D721Med (cell line): ENCODE measurements at places on chromosomes 2 and 18.

DNA sequence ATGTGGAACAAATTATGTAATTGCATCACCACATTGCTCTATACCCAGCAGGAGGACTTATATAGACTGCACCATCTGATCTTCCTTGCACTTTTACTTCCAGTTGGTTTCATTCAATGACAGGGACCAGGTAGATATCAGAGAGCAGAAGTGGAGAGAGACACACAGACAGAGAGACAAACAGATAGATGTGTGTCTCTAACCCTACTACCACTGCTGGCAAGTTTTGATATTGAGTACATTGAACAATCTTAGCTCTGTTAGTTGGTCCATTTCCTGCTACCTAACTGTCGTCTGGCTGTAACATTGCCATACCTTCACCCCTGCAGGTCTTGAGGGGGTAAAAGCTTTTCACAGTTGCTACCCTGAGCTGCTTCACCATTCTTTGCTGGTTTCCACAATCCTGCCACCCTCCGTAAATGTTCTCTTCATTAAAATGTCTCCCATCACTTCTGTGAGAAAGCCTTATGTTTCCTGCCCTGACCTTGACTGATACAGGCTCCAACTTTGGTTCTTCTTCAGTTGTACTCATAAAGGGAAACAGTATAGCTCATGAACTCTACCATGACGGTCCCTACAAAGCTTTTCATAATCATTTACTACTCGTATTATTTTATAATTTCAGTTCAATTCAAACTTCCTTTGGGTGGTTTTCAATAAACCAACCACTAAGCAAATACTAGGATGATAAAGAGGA lies 62.3 kb upstream of the ITGA4 start:
- DNase-seq = no peak

DNA sequence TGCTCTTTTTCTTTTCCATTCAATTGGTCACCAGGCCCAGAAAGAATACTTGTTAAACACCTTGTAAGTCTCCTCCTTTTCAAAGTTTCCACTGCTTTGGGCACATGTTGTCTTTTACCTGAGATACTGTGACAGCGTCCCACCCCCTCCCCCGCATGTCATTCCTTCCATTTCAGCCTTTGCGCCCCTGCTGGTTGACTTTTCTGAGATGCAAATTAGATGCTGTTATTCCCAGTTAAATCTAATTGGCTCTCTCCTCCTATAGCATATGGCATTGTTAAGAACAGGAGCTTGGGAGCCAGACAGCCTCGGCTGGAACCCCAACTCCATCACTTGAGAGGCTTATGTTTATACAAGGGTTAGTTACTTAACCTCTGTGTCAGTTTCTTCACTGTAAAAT lies 80.3 kb upstream of the GAREM1 start:
- DNase-seq = no peak

GRCh38 chr2:233996461-233996860 lies 54.0 kb upstream of the SPP2 start:
- DNase-seq = no peak

GRCh38 chr2:109164739-109165221 lies 35.8 kb downstream of the SH3RF3 start:
- DNase-seq = no peak

- no peak for DNase-seq
Measured at GRCh38 chr2:58710795-58711279, 469.7 kb upstream of the FANCL start.

DNA sequence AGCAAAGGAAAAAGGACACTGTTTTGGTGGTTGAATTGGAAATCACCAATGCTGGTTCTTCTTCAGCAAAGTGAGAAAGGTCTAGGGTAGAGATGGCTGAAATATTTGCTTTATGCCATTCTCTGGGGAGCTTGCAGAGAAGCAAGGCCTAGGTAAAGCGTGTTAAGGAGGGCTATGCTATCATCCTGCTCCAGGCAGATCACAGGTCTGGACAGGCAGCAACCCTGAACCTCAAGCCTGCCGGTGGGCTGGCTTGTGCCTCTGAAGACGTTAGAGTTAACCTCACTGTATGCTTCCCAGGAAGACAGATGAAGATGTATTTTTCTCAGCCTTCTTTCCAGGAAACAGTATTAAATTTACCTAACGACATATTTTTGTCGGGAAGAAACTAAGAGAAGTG lies 138.5 kb upstream of the LYPD6 start:
- DNase-seq = no peak

GRCh38 chr2:54701029-54701428 lies 22.4 kb upstream of the EML6 start:
- DNase-seq = no peak

DNA sequence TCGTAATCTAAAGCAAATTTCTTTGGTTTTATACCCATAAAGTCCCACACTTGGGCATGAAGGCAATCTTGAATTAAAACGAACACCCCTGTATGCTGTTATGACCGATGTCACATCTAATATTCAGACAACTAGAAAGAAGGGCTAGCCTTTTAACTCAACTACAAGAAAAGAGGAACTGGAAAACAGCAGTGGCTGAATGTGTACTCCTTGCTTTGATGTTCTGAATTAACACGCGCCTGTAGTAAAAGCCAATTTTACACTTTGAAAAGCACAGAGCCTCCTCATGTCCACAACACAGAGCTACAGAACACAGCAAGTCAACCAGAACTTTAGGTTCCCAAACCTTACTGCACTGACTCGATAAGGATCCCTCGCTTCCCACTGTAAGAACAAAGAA lies 147.6 kb downstream of the HDAC4 start:
- DNase-seq = no peak

- DNase-seq = no peak
Measured at GRCh38 chr2:218607436-218608115, at the start of gene PLCD4. TSS of gene PLCD4 (plus strand) at chr2:218607899. CDS start at chr2:218615740, 7,841 bp downstream.

DNA sequence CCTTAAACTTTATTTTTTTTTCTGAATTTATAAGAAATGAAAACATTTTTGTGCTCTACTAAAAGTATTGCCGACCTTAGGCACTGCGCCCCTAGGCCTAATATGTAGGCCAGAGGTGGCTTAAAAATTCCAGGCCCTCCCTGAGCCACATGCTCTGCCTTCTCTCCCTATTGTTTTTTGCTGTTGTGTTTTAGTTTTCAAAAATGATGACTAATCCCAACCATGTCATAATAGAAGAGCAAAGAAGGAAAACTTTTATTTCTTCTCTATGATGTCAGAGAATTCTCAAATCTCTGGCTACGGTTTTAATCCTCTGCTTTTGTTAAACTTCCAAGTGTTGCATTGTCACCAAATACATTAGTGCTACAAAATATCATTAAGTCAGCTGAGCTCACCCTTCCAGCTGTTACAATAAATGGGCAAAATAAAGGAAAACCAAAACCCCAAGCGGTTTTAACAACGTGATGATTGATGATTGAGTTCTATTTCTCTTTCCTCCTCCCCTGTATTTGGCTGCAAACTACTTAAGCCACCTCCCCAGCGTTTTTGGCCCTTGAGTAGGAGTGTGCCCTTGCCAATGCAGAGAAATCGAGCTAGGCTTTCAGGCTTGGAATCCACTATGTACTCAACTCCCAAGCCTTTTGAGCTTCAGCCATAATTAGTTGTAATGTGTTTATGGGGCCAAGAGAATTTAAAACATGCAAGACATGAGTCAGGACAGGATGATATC lies 163.5 kb upstream of the POU3F3 start:
- DNase-seq = no peak

- no peak for DNase-seq
Measured at GRCh38 chr2:216888887-216889622, 29.2 kb upstream of the TNP1 start.

DNA sequence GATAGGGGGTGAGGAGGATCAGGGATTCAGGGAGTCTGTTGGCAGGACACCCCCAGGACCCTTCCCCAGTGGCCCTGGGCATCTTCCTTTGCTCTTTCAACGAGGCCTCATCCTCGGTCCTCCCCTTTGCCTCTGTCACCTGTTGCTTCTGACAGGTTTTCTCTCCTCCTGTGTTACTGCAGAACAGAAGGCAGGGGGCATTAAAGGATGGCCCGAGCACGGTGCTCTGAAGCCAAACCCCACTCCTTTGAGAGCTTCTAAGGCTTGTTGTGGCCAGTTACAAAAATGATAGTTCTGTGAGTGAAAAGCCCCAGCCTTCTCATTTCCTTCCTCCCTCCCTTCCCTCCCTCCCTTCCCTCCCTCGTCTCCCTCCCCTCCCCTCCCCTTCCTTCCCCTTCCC lies 82.5 kb downstream of the THNSL2 start:
- no peak for DNase-seq

- no peak for DNase-seq
Measured at GRCh38 chr2:67716895-67717396, 319.8 kb downstream of the ETAA1 start.

- DNase-seq = no peak
Measured at GRCh38 chr18:892316-892715, 12.4 kb upstream of the ADCYAP1 start.

- no peak for DNase-seq
Measured at GRCh38 chr2:144364944-144365738, 154.8 kb downstream of the ZEB2 start.

GRCh38 chr2:5368263-5368662 lies 323.9 kb upstream of the SOX11 start:
- no peak for DNase-seq

DNA sequence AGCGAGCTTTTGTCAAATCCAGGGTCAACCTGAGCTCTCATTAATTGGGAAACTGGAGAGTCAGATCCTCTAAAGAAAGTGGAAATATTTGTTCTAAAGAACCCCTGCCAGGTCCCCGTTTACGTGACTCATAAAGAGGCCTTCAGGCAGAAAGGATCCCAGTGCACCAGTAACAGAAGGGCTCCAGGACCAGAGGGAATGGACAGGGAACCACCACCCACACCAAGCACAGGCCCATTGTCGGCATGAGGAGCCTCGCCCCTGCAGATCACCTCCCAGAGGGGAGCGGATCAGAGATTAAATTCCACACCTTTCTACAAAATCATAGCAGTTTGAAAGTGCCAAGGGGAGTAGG lies 16.4 kb upstream of the C1QL2 start:
- DNase-seq = no peak

DNA sequence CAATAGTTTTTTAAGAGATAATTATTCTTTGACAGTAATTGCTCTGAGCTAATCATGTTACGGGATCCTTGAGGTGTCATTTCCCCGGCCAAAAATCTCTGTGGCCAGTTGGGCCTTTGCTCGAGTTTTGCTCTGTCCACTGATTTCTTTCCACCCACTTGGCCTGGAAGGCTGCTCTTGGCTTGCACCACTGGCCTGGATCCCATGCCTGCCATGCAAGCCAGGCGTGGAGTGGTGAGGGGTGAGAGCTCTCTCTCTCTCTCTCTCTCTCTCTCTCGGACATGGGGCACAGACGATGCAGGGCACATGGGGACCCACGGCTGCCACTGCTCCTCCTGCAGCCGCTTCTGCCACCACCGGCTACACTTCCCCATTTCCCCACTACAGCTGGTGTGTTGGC lies 853.0 kb upstream of the GCFC2 start:
- no peak for DNase-seq

DNA sequence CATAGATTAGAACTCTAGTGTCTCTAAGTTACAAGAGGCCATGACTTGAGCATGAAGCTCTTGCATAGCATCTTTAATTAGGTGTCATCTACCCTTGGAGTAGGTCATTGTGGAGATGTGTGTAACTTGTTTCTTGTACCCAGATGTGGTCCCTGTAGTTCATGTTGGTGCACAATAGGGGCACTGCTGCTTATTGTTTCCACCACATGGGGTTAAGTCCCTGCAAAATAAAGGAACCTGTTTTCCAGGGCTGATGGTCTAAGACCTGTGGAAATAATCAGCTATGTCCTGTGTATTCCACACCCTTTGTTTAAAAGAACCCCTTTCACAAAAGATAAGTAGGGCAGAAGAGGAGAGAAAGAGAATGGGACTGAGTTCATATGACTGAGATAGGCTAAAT lies 28.6 kb downstream of the ASXL3 start:
- DNase-seq = no peak

- DNase-seq = no peak
Measured at GRCh38 chr18:57970356-57971095, 73.5 kb upstream of the NEDD4L start.

DNA sequence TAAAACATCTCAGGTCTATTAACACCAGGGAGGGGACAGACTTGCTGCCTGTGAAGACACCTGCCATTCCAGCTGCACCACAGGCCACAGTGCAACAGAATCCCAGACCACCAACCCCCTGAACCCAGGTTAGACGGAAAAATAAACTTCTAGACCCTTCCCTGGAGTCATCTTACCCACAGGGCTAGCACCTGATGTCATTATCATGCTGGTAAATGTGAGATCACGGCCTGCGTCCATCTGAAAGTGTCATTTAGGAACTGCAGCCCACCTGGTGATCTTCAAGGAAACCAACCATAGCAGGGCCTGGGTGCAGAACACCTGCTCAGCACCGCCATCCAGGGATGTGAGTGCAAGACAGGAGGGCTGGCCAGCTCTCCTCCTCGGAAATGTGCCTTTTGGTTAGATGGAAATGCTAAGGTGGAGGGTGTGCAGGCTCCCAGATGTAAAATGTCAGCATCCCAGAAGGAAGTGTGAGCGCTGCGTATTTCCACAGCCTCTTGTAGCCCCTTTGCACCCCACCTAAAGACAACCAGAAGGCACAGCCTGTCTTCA lies 80.8 kb downstream of the PTGR3 start:
- DNase-seq = no peak

DNA sequence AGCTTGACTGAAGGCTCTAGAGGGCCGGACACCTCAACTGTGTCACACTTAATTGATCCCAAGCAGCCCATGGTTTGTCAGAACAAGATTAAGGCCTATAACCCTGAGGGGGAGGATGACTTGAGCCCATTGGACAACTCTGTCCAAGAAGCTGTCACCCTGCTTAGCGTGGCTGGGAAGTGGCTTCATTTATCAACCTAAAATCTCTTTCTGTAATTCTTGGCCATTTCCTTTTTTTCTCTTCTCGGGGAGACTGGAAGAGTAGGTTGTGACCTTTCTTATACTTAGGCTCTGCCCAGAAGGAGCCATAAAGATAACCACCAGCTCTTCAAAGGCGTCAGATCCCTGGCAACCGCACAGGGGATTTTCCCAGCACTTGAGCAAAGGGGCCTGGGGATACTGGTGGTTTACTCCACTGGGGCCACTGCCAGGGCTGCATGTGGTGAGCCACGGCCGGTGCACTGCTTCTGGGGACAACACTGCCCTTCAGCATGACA lies 265.5 kb downstream of the CYRIA start:
- DNase-seq = no peak

- DNase-seq = no peak
Measured at GRCh38 chr2:69581774-69582581, 61.6 kb downstream of the AAK1 start.

DNA sequence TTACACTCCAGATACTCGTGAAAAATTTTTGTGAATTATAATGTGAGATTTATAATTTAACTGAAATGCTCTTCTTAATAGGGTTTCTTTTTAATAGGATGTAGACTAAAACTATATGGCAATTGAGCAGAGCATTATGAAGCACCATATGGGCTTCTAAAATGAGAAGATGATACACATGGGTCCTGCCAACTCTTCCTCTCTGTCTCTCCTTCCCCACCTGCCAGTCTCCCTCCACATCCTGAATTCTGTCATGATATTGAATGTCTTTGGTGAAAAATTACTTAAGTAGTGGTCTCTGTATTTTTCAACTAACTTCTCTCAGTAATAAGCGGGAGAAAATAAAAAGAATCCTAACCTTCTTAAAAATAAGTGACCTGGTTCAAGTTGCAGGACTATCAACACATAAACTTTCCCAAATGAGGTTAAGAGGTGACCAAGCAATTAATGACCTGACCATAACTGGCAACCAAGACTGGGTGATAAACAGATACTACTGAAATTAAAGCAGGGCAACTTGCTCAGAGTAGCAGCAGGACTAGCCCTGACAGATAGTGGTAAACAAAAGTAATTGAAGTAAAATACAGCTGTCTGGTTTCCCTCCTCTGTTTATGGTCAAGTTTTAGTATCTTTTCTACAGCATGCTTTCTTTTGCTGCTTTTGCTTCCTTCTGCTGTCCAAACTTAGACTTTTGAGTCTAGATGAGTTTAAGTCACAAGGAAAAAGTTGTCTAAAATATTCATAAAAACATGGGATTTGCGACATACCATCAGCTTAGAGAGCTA lies 117.1 kb upstream of the PDE1A start:
- DNase-seq = no peak
